PC-9 (cell line): ENCODE measurements at places on chromosomes 7 and 10. TPM values are rescaled to one million over a fixed set of nuclear protein-coding genes. Genes with fewer than 3 reads are reported as not detected.
A peak's percentile ranks its signal among the peaks of the same experiment; 100 is the strongest.

- no peak for DNase-seq
Measured at GRCh38 chr7:132023466-132023865, 467.0 kb upstream of the PODXL start.

DNA sequence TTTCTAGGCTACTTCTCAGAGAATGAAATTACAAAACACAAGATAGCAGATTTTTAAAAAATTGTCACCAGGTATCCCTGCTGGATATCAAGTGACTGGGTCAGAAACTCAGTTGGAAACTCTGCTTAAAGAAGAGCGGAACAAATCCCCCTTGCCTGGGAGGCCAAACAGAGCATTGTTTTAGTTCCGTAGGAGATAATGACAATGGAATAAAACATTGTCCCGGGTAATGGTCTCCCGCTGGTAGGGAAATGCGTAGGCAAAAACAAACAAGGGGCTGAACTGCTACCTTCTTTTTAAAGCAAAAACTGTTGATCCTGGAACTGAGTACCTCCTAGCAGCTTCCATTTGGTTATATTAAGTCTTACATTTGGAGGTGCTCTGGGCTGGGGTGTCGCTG lies 21.3 kb upstream of the VAX1 start:
- no peak for DNase-seq

The ZNF365 gene
- 1.3 and 1.8 TPM in 2 replicates for total RNA-seq

DNA sequence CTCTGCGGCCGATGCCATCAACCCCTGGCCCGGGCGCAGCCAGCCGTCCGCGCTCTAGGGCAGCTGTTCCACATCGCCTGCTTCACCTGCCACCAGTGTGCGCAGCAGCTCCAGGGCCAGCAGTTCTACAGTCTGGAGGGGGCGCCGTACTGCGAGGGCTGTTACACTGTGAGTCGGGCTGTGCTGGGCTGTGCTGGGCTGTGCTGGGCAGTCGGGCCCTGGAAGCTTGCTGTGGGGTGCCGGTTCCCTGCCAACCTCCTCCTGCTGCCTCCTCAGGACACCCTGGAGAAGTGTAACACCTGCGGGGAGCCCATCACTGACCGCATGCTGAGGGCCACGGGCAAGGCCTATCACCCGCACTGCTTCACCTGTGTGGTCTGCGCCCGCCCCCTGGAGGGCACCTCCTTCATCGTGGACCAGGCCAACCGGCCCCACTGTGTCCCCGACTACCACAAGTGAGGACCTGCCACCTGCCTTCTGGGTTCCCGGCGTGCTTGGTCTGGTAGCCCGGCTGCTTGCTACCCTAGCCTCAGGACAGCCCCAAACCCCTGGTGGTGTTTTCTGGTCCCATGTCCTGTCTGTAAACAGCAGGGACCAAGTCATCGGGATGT lies 7.5 kb downstream of the ZYX start:
- no peak for DNase-seq

DNA sequence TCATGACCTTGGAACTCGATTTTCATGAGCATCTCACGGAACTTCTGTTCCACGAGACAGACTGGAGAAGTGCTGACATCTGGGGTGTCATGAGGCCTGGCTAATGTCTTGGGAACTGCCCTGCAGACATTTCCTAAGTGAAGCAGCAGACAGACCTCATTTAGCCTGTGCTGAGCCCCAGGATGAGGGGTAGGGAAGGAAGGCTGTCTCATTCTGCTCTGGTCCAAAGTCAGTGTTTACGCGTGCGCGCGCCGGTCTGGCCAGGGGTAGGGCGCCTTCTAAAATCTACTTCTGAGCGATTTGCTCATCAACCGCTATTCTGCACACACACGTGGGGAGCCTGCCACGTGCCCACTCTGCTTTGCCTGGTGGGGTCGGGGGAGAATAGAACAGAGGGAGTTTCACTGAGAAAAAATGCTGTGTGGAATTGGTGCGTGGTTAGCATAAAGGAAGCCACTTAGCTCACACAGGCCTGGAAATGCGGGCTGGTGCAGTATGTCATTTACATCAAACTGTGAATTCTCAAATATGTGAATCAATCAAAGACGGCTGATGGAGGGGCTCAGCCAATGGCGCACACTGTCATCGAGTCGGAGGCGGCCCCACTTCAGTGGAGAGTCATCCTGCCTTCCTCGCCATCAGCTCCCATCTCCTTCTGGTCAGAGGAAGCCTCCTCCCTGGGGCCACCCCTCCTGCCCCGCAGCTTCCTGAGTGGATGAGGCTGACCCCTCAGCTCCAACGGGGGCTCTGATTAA lies 335.1 kb downstream of the ADARB2 start:
- no peak for DNase-seq

DNA sequence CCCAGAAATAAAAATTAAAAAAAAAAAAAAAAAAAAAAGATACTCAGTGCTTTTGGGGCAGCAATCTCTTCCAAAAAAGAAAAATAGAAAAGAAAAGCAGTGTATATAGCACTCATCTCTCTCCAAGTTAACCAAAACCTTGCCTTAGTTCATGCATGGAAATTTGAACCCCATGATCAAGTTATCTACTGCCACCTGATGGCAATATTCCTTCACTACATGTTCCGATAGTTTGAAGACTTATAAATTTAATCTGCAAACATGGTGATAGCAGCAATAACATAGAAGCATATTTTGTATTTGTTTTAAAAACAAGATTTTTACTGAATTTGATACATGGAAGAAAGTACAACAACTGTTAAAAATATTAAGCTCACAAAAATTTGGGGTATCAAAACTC lies 48.6 kb upstream of the SLIT1 start:
- DNase-seq = no peak

The PLA2G12B gene
- total RNA-seq = not detected in 2 replicates

DNA sequence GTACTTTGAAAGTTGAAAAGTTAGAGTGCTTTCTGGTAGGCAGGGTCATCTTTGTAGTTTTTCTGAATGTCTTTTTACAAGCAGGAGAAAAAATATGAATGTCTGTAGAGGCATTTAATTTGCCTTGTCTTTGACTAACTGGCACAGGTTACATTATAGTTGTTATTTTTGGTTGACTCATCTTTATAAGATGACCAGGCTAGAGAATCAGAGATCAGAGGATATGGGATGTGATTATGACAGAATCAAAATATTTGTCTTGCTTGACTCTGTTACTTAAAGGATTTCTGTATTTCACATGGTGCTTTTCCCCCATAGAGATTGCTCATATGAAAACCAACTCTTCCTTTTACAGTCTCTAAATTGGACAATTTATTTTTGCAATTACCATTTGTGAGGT lies 2.4 kb downstream of the ZMYND11 start:
- peak; percentile 41 for DNase-seq

- no peak for DNase-seq
Measured at GRCh38 chr7:104584620-104585019, 256.2 kb downstream of the LHFPL3 start.

- peak; percentile 36 for DNase-seq
Measured at GRCh38 chr7:87564296-87564963, 36.3 kb downstream of the ABCB1 start.

DNA sequence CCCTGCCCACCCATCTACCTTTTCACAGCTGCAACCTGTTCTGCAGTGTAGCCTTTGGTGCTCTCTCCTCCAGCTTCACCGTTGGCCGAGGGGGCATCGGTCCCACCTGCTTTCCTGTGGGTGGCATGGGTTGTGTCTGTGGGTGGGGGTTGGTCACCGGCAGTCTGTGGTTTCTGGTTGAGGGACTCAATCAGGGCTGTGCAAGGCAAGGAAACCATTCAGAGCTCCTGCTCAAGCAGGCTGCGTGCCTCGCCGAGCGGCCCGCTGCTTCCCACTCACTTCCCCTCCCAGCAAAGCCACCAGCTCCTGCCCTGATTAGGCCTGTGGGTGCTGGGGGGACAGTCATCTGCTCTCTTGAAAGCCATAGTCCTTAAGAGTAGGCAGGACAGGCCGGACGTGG lies 9.8 kb downstream of the DNAJB12 start:
- DNase-seq = no peak

- DNase-seq = no peak
Measured at GRCh38 chr7:7272294-7272693, 90.0 kb downstream of the C1GALT1 start.
